ENCODE measurements at places on chromosomes 5 and 9.

DNA sequence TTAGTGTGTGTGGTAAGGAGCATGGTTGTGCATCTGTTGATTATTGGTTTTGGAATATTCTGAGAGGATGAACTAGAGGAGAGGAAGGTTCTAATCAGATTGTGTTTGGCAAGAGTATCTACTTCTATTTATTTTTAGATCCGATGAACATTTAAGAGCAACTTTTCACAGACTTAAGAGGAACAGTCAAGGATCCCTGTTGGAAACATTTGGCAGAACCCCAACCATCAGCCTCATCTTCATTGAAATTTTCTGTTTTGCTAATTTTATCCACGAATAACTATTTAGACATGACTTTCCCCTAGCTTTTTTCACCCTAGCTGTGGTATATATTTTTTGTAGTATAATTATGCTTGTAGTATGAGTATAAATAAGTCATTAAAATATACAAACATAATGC lies 868.5 kb downstream of the MAT2B start:
- no peak for DNase-seq

- DNase-seq, result no peak
These were observed 35.9 kb upstream of the SLC1A3 start for GRCh38 chr5:36570301-36571095.

DNA sequence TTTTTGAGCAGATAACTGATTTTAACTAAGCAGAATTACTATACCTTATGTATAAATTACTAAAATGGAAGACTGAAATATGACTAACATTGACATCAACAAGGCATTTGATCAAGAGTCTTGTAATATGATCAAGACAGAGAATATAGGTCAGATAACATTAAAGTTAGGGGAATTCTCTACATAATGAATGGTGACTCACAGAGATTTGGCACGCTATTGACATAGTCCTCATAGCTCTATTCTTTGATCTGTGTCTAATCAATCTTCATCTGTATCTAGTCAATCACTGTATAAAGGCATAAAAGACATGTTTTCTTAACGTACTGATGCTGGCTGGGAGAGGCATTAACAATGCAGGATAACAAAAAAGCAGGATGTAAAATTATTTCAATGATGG lies 17.4 kb downstream of the ABITRAM start:
- DNase-seq, result no peak

DNA sequence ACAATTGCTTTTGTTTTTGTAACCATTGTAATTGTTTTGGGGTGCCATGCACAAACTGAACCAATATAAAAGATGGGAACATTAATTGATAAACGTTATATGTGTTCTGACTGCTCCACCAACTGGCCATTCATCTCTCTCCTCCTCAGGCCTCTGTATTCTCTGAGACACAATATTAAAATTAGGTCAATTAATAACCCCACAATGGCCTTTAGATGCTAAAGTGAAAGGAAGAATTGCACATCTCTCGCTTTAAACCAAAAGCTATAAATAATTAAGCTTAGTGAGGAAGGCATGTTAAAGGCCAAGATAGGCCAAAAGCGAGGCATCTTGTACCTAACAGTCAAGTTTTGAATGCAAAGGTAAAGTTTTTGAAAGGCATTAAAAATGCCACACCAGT lies 448.4 kb upstream of the ITGA1 start:
- DNase-seq, result no peak

GRCh38 chr5:59749782-59750520 lies 143.6 kb downstream of the PDE4D start:
- no peak for DNase-seq

DNA sequence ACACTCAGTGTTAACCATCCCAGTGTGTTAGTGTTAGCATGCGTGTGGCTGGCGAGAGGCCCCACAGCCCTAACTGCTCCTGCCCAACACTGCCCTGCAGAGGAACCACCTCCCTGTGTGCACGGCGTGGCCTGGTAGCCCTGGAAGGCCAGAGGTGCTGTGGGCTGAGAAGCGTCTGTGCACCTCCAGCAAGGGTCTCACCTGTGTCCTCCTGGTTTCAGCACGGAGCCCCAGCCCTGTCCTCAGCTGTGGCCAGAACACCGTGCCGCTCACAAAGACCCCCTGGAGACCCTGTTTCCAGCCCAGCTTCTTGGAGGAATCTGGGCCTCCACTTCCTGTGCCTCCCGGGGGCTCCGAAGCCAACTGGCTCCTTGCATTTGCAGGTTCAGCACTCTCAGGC lies 56.1 kb upstream of the NRARP start:
- no peak for DNase-seq

GRCh38 chr9:111294691-111295451 lies 35.2 kb downstream of the OR2K2 start:
- DNase-seq, result no peak

DNA sequence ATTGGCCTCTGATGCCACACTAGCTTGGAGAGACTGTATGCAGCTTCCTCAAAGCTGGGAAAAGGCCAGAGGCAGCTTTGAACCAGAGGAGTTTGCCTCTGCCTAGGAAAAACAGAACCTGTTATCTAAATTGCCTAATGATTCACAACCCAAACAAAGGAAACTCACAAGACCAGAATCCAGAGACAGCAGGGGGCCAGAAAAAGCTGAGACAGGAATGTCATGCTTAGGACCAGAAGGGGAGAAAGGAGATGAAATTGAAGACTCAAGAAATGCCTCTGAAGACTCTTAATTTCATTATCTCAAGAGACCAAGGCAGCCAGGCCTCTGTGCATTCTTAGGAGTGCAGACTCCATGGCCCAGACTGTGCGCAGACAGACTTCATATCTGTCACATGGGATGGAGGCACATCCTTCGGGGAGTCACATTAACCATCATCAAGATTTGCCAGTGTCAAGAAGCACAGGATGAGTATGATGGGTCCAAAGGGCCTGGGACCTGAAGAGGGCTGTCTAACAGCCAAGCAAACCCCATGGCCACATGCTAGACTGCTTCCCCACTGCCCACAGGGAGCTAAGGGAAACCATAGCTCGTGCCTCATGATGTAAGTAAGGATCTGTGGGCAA lies 57.3 kb downstream of the ARSB start:
- DNase-seq, result no peak

GRCh38 chr9:127128341-127129072 lies 6.1 kb upstream of the ANGPTL2 start:
- no peak for DNase-seq

DNA sequence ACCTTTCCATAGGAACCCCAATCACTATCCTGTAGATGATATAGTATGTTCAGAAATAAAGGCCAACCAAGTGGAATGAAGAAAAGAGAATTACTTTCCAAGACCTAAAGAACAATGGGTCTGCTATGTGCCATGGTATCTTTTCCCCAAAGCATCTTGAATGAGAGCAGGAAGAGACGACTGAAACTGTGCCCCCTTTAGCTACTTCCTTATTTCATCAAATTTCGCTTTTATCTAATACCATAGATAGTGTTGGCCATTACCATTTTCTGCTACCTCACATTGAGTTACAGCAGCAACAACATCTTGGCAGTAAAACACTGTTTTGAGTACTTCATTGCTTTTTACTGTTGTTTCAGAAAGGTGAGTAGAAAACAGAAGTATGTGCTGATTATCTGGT lies 266.6 kb downstream of the CD180 start:
- DNase-seq, result no peak

DNA sequence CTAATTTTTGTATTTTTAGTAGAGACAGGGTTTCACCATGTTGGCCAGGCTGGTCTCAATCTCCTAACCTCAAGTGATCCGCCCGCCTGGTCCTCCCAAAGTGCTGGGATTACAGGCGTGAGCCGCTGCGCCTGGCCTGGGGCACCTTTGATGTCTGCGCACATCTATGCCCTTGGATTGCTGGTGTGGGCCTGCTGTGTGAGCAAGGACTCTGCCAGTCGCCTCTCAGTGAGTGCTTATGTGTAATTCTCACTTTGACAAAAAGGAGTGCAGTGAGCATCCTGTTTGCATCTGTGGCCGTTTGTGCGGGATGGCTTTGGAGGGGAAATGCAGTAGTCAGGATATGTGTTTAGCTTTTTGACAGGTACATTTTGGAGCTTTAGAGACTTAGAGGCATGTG lies 9.4 kb downstream of the WDR5 start:
- DNase-seq, result no peak

GRCh38 chr5:113495422-113495841 lies 7.2 kb upstream of the MCC start:
- DNase-seq, result no peak

DNA sequence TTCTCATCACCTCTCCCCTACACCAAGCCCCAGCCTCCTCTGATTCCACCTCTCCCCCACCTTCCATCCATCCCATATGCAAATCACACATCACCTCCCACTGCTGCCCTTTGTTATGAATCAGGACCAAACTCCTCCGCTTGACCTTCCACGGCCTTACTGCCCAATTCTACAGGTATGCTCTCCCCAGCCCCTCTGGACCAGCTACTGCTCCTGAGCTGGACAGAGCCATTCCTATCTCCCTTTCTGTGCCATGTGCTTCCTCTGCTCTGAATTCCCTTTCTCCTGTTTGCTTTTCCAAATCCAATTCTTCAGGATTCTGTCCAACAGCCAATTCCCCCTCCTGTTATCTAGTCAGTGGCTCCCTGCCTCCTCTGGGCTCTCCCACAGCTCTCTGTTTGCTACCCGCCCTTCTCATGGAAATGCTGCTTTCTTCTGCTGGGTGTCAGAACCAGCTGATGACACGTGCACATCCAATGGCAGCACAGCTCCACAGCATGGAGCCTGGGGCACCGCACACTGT lies 8.3 kb downstream of the FABP6 start:
- DNase-seq, result no peak

GRCh38 chr5:72601861-72602260 lies 94.7 kb upstream of the ZNF366 start:
- DNase-seq, result no peak

DNA sequence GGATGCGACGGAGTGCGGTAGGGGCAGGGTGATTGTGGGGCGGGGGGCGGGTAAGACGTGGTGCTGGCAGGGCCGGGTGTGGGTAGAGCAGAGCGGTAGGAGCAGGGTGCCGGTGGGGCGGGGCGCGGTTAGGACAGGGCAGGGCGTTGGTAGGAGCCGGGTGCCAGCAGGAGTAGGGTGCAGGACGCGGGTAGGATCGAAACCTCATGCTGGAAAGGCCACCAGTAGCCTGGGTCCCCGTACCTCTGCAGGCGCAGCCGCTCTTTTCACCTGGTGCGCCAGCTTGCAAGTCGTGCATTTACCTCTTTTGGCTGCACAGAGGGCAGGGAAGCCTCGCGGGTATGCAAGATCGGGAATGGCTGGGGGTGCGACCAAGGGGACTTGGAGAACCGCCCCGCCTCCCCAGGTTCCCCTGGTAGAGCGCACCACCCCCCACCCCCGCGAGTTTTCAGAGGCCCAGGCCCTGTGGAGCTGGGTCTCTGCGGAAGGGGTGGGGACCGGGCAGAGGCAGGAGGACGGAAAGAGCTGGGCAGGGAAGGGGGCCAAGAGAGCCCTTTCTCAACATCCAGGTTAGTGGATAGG lies 104.8 kb upstream of the SIMC1 start:
- DNase-seq, result no peak
